CD14-positive monocyte (primary cell): ENCODE measurements at places on chromosomes 5 and 9.

GRCh38 chr9:136685790-136686533 is 1.3 kb downstream of the AGPAT2 start:
- peak; percentile 25 for DNase-seq

DNA sequence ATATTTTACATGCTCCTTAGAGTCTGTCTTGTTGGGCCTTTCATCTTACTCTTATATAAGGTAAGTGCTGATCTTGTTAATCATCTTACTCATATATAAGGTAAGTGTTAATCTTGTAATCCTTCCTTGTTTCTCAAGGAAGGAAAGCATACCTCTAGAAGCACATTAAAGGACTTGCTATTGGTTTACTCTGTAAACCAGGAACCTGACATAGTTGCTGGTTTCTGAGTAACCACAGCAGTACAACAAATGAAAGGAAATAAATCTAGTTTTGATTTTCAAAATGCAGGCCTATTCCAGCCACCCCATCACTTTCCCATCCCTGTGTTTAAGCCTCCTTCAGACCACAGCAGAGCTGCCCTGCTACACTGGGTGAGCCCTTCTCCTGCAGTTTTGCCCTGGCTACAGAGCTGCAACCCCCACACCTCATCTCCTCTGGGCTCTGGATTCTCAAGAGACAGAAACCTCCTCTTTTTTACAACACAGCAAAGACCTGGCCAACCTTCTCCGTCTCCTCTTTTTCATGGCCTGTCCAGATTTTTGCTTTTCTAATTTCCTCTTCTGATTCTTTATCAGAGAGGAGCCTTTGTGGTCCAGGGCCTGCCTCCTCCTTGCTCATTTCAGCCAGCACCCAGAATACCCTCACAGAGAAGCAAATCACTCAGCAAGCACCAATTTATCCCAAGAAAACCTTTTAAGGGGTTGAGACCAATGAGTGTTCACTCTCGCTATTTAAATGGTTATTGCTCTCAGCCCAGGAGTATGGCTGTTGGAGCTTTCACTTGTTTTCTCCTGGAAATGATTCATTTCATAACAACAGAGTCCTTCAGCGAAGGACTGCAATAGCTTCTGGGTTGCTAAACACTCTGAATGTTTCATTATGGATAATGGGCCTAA is 103.2 kb downstream of the FSTL4 start:
- no peak for DNase-seq

DNA sequence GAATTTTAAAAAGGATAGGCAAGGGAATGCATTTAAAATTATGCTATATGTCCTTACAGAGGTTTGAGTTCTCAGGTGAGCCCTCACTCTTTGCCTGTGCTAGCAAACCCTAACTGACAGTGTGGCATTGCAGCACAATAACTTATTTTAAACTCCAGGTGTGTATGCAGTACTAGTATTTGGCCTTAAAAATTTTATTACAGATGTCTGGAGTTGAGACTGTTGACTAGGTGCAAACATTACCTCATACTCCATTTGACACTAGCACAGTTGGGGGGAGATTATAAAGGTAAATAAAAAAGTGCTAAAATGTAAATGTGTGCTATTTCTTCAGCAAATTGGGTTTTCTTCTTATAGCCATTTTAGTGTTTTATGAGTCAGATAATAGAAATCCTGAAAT is 407.7 kb downstream of the SH3GL2 start:
- no peak for DNase-seq

DNA sequence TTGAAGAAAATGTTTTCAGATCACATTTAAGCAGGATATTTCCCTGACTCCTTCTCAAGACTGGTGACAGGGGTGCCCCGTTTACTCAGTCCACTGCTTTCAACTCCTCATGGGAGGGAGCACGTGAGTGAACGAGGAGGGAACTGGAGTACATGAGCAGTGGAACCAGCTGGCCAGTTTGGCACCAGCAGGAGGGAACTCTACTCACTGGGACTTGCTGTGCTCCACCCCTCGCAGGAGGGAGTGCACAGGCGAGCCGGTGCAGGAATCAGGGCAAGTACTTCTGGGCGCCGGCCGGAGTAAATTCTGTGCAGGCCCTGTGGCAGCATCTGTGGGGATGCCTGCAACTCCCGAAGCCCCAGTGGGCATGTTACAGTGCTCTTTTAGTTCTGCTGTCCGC is 1941.1 kb upstream of the C9orf72 start:
- no peak for DNase-seq

DNA sequence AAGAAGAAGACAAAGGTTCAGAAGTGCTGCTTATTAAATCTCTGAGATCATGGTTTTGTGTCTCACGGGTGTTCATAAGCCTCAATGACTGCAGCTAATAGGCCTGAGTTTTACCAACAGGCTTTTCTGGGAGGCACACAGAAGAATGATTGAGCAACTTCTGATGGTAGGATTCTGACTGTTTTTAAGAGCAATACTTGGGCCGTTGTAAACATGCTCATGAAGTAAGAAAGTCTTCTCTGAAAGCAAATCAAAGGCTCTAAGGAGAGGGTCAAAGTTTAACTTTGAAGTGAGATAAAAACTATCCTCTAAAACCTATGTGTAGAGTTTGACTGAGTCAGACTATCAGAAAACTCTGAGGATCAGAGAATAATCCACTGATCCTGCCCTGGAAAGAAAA is 390.9 kb upstream of the DAB2 start:
- DNase-seq = no peak

GRCh38 chr5:107670087-107670931 is 428 bp downstream of the EFNA5 start:
- no peak for DNase-seq

GRCh38 chr5:104755806-104756205 is 1193.2 kb upstream of the NUDT12 start:
- DNase-seq = no peak

- no peak for DNase-seq
These were observed 75.6 kb downstream of the C7 start for GRCh38 chr5:40984884-40985283.

- DNase-seq = no peak
These were observed 26.6 kb upstream of the SAP30L start for GRCh38 chr5:154419236-154419635.

- no peak for DNase-seq
These were observed 2125.8 kb downstream of the MAT2B start for GRCh38 chr5:165631235-165631634.

- DNase-seq = no peak
These were observed at the start of gene GRIN1 for GRCh38 chr9:137138722-137139467. TSS of gene GRIN1 (plus strand) at chr9:137139154. CDS start at chr9:137139487, 333 bp downstream.

GRCh38 chr5:345404-346195 is 24.1 kb downstream of the AHRR start:
- DNase-seq = no peak

DNA sequence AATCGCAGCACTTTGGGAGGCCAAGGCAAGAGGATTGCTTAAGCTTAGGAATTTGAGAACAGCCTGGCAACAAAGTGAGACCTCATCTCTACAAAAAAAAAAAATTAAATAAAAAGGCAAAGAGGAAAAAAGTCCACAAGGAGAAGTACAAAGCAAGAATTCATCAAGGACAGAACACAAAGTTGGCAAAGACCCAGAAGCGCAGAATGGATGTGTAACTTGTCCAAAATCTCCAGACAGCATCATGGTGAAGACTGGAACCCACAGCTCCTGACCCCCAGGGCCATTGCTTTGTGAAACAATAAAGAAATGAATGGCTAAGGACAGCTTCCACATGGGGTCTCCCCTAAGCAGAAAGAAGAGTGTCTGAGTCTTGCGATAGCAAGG is 7.8 kb downstream of the HSD17B3 start:
- DNase-seq = no peak

DNA sequence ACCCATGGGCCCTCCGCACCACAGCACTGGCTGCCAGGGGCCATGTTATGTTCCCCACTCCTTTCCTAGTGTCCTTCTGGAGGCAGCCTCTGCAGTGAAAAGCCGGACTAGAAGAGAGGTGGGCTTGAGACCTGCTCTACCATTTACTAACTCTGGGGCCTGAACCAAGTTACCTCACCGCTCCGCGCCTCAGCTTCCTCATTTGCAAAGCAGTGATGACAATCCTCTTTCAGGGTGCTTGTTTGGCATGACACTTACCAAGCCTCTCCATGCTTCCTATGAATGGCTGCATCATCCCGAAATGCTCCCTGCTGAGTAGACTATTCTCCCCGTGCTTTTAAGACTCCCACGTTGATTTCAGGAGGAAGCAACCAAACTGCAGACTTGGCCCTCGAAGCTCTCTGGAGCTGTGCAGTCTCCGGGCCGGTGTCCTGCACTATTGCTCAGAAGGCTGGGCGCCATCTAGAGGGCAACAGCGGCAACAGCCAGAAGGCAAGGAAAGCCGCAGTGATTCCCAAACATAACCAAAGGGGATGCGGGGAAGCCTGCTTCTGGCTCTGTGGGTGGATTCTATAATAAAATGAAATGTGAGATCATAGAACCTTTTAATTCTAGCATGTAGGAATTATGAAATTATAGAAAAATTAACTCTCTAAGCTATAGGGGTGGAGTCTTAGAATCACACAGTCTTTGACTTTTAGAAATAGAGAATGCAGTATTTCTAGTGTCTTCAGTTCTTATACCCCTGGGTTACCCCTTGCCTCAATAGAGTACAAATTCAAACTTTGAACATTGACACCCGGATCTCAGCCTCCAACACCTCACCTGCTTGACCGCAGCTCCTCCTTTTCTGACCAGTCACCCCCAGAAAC is 599.8 kb upstream of the BRINP1 start:
- DNase-seq = peak; percentile 16

DNA sequence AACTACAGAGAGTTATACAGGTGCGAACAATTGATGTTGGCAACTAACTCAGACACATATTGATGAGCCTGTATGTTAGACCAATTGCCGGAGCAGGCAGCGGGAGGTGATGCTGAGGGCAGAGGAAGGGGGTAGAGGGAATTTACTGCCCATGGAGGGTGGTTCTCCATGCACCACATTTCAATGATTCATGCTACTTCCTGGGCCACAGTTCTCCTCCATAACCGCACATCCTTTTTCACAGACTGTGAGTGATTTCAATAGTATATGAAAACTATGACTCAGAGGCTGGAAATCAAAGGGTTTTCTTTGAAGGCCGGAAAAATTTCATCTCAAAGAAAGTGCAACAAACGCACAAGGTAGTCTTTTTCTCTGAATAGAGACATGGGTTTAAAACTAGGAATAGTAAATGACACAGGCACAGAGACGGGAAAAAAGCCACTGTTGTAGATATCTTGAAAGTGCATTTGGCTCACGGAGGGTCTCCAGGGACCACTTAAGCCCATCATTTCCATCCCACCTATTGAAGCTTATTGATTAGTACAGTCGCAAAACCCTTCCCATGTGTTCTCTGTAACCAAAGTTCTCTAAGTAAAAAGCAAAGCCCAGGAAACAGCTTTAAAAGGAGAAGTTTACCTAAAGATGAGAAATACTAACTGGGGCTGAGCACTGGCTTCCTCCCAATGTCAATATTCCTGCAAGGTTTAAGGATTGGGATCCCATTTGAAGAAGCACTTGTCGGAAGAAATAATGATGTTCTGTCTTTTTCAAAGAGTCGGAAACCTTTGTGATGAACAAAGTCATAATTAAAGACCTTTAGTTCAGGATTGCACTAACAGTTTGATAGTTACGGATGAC is 28.0 kb upstream of the ADAM19 start:
- DNase-seq = peak; percentile 87

GRCh38 chr9:84894859-84895258 is 225.3 kb downstream of the NTRK2 start:
- no peak for DNase-seq

DNA sequence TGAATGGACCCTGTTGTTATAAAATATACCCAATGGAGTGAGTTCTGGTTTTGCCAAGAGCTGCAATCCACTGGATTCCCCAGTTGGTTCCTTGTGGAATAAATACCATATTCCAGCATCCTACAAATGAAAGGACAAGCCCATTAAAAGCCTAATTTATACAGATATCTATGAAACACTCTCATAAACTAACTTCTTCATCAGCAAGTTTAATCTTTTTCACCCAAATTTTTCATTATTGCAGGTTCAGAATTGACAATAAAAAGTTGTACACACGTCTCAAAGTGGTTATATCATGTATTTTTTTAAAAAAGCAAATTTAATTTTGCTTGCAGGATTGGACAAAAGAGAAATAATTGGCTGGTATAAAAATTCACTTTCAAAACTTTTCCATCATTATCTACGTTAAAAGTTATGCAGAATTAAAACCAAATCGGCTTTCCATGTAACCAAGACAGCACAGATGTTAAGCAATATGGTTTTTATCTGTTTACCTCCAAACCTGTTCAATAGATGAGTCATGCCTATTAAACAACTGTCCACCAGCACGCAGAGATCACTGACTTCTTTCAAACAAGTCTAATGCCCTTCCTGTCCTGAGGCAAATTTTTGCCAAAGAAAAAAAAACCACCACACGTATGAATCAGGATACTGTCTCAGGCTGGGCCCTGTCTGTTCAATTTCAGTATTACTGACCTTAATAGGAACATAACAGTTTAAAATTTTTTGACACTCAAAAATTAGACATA is 42.5 kb downstream of the CEMIP2 start:
- DNase-seq = no peak

DNA sequence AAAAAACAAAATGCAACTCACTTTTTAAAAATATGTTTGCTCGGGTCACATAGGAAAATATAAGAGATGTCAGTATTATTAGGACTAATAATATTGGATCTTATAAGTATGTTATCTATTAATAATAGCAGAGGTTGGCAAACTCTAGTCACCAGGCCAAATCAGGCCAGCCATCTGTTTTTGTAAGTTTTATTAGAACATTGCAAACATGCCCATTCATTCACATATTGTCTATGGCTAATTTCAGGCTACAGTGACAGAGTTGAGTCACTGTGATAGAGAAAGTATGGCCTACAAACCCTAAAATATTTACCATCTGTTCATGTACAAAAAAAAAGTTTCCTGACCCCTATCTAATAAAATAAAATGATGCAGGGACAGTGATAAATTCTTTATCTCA is 97.7 kb upstream of the CDH6 start:
- no peak for DNase-seq

DNA sequence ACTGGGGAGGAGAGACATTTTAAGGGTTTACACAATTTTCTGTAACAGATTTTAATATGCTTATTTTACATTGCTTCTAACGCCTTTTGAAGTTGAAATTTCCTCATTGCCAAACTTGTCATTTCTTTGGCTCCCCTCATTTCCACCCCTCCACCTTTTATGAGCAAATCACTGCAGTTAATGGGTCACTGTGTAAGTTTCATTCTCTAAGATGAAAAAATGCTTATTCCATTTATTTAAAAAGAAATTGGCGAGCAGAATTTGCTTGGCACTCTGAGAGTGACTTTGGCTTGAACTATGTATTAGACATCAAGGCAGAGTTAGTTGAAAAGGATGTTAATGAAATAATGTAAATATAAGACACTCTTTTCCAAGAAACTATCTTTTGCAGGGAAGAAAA is 66.6 kb downstream of the ITGA1 start:
- no peak for DNase-seq

GRCh38 chr5:59769041-59769360 is 124.5 kb downstream of the PDE4D start:
- DNase-seq = no peak

DNA sequence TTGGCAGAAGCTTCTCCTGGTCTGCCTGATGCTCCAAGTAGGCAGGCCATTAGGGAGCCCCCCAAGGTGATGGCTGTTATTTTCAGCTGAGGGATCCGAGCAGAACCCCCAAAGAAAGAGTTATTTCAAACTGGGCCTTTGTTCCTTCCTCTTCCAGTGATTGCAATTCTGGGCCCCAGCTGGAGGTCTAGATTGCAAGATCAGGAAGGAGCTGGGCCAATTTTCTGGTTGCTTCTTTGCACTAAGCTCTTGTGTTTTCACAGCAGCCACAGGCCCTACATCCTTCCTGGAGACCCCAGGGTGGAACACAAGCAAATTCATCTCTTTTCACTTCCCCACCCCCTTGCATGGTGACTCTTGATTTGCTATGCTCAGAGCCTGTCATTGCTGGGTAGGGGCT is 215.0 kb downstream of the SEMA6A start:
- no peak for DNase-seq
